ENCODE measurements at places on chromosomes 16 and 17.
A peak's percentile ranks its signal among the peaks of the same experiment; 100 is the strongest.

DNA sequence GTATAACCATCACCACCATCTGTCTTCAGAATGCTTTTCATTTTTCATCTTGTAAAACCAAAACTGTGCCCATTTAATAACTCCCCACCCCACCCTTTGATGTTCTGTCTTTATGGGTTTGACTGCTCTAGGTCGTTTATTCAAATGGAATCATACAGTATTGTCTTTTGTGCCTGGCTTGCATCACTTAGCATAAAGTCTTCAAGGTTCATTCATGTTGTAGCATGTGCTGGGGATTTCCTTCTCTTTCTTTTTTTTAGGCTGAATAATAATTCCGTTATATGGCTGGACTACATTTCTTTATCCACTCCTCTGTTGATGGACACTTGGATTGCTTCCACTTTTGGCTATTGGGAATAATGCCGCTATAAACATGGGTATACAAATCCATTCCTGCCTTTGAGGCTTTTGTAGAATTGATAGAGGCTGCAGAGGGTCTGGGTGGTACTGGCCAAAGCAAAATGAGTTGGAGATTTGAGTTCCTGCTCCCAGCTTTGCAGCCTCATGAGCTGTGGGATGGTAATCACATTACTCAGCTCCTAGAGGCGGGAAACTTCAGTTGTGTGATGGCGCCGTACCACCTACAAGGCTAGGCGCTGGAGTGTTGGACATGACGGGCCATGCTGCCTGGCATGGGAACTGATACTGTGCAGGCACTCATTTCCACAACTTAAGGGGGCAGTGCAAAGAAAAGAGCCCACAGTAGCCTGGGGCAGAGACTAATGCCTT, 64.8 kb downstream of the CLEC16A start:
- no peak for DNase-seq

DNA sequence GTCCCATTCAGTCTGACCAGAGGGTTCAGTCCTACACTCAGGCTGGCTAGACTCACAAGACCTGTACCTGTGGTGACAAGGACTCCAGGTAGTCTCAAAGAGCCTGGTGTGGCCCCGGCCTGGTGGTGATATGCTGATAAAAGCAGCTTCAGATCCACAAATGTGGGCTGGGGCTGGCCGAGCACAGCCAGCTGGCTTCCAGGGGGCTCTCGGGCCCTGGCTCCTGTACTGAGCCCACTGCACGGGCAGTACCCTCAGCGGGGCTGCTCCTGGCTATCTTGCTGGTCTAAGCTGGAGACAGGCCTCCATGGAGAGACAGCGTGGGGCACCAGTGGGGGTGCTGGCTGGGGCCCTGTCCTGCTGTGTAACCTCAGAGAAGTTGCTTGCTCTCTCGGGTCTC, 4.3 kb downstream of the SMIM5 start:
- DNase-seq: no peak

- DNase-seq: no peak
Measured at GRCh38 chr16:56860226-56861020, 4.6 kb upstream of the SLC12A3 start.

GRCh38 chr17:60327134-60327900, 64.6 kb downstream of the USP32 start:
- DNase-seq: no peak

GRCh38 chr16:65660390-65660789, 538.5 kb upstream of the CDH11 start:
- DNase-seq: no peak

DNA sequence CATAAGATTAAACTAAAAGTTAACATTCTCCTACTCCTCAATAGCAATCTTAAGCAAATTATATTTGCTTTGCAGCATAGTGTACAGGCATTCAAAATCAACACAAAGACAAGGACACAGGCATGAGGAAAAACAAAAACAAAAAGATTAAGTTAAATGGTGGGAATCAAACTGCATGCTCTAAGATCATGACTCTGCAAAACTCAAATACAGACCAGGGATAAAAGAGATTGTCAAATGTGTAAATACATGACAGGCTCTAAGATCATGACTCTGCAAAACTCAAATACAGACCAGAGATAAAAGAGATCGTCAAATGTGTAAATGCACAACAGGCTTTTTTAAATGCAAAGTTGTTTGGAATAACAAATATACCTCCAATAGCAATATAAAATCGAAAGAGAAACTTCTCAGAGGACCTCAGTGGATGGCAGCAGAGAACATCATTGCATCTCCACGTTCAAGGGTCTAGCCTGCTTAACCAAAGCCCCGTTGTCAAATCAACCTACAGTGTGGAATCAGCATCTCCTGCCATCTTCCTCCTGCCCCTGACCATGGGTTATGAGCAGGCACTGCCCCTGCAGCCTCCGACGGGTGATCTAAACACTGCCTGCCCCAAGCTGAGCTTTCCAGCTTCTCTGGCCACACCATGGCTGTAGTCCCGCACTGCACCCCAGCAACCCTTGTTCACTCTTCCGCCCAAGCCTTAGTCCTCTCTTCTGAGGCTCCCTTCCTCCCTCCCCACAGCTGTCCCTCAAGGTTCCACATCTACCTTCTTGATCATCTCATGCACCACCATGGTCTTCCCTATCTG, 446.1 kb downstream of the SOX9 start:
- DNase-seq: no peak

- no peak for DNase-seq
Measured at GRCh38 chr16:3953728-3954410, 73.4 kb upstream of the CREBBP start.

- DNase-seq: no peak
Measured at GRCh38 chr16:46894036-46894672, 10.0 kb downstream of the GPT2 start.

- no peak for DNase-seq
Measured at GRCh38 chr17:37708008-37708615, 36.7 kb downstream of the HNF1B start.

DNA sequence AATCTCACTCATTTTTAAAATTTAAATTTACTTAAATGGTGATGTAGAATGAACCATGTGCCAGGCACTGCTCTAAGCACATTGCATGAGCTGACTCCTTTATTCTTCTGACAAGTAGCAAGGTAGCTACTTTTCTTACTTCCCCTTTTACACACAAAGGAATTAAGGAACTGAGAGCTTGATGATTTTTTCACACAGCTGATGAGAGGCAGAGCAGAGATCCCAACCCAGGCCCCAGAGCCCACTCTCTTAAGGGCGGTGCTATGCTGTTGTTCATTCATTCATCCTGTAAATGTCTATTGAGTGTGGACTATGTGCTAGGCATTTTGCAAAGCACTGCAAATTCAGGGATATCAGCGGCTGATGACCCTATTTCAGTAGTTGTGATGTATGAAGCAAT, 17.9 kb downstream of the SEC14L5 start:
- DNase-seq: no peak

GRCh38 chr17:56672195-56672594, 78.7 kb downstream of the NOG start:
- no peak for DNase-seq

GRCh38 chr17:50426814-50427787, 1.1 kb downstream of the ACSF2 start:
- no peak for DNase-seq

DNA sequence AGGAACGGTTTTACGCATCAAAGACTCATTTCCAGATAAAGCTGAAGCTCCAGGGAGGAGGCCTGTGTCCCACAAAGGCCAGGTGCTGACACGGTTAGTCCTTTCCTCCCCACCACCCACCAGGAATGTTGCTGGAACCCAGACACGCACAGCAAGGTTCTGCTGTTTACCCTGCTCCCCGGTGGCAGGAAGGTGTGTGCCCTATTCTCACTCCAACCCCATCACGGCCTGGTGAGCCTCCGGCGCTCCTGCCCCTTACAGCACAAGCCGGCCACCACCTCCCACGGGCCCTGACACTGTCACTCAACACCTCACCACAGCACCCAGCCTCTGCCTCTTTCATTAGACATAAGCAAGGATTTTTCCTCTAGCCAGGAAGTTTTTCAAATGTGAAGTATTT, 47.8 kb downstream of the ANKRD11 start:
- no peak for DNase-seq

DNA sequence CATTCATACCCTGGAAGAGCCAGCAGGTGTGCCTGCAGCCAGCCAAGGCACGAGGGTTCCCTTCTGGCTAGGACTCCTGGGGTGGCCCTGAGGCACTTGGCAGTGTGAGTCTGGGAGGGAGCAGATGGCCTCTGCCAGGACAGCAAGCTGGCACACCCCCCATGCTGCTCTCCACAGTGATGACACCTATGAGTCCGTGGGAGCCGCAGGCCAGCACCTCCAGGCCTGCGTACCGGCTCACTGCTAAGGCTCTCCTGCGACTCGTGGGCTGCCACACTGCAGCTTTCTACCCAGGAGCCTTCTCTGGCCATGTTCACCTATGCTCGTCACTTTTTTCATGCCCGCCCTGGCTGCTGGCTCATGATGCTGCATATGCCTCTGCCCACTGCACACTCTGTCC, 68.1 kb downstream of the NDEL1 start:
- DNase-seq: no peak

DNA sequence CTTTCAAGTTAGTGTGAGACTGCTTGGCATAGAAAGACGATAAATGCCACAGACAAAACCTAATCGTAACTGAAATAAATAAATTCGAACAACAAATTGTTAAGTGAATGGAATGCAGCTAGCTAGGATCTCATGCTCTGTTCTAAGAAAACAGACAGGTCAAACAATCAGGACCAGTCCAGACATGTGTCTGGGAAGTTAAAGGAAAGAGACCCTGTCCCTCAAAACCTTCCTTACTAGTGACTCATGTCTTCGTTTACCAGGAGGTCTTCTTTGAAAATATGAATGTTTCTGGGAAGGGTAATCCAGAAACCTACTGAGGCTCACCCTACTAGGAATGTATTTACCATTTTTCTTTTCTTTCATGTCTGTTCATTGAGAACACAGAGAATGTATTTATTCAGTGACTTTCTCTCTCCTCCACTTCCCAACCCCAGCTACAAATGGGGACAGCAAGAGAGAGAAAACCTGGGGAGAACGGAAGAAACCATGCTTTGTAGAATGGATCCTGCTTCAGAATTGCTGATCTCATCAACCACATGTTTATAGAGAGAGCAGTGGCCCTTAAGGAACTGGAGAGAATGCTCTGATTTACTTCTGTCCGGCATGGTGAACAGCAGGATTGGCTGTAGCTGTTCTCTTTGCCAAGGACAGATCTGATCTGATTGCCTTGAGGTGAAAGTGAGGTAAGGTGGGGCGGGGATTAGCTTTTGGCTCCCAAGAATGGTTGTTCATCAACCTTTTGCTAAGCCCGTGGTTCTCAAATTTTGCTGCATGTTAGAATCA, 39.4 kb upstream of the DHX8 start:
- DNase-seq: no peak

DNA sequence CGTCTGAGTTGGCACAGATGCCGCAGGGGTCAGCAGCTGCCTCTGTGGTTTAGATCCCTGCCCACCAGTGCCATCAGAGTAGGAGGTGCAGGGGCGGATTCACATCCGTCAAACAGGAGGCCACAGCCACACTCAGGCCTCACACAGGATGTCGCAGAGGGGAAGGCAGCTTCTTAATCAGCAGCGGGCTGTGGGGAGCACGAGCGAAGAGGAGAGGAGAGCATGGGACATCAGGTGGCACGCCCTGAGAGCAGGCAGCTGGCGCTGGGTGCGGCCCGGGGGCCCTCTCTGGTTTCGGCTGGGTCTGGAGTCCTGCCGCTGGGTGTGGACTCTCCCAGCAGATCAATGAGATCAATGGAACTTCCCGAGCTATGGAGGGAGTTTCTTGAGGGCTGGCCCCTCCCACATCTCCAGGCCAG, 9.6 kb downstream of the LLGL2 start:
- DNase-seq: no peak

GRCh38 chr16:72963533-72964315, 84.2 kb downstream of the ZFHX3 start:
- DNase-seq: peak; percentile 18

DNA sequence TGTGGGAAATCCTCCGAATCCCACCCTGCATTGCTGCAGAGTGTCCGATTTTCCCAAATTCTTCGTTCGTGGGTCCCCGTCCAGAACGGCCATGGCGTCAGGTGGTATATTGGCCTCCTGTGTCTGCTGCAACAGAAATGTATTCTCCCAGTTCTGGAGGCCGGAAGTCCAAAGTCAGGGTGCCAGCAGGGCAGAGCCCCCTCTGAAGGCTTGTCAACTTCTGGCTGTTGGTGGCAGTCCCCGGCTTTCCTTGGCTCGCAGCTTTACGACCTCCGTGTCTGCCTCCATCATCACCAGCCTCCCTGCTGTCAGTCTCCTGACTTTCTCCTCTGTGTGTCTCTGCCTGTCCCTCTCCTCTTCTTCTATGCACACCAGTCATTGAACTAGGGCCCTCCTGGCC, 142.1 kb upstream of the FOXF1 start:
- DNase-seq: no peak

- no peak for DNase-seq
Measured at GRCh38 chr17:39069114-39069756, 82.2 kb downstream of the PLXDC1 start.

- no peak for DNase-seq
Measured at GRCh38 chr17:4900231-4901107, 1.1 kb downstream of the C17orf107 start.

GRCh38 chr16:12318661-12319427, 342.3 kb downstream of the SNX29 start:
- no peak for DNase-seq

GRCh38 chr17:50465635-50466034, 3.0 kb downstream of the CHAD start:
- DNase-seq: no peak

- DNase-seq: no peak
Measured at GRCh38 chr17:19270704-19271611, 33.8 kb downstream of the EPN2 start.

DNA sequence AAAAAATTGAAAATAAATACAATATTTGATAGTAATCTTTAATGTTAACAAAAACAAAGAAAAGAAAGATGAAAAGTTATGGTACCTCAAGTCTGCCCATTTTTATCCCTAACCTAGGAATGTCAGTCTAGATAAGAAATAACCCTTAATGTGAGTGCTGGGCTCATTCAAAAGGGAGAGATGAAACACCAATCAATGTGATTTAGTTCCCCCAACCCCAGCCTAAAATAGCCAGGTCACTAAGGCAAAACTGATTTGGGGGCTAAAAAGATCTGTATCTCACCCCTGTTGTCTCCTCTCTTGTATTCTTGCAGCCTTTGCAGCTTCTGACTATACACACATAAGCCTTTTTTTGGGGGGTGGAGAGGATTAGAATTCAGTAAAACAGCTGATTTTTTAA, 3.2 kb upstream of the IGF2BP1 start:
- no peak for DNase-seq

- DNase-seq: no peak
Measured at GRCh38 chr17:81309859-81310839, 15.0 kb upstream of the SLC38A10 start.

- DNase-seq: peak; percentile 44
Measured at GRCh38 chr17:18248300-18248731, 10.2 kb downstream of the FLII start.

- no peak for DNase-seq
Measured at GRCh38 chr16:17027488-17028129, 443.2 kb downstream of the XYLT1 start.

DNA sequence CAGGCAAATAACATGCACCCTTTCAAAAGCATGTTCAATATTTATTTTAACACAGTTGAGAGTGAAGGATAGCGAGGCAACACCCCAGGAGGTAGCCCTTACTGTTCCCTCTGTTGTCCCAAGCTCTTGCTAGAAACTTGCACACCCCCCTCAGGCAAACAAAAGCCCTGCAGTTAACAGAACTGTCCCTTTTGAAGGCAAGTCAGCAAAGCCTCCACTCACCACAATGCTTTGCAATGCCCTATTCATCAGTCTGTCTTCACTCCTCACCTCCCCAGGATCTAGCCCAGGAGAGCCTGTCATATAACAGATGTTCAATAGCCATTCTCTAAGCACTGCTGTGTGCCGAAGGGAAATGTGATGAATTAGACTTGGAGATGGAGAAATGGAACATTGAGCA, 3.5 kb upstream of the CNEP1R1 start:
- no peak for DNase-seq

GRCh38 chr17:20314834-20315233, 152.5 kb downstream of the LGALS9B start:
- no peak for DNase-seq

Data from AG04450 (cell line).